Smooth muscle cell of trachea (primary cell): ENCODE measurements at places on chromosomes 7 and 10. TPM values are rescaled to one million over a fixed set of nuclear protein-coding genes. Genes with fewer than 3 reads are reported as not detected.

ABHD11 gene
- total RNA-seq: 11.6 and 19.6 TPM in 2 replicates

KLLN gene
- 0.73 and 1.2 TPM in 2 replicates for total RNA-seq

GFRA1 gene
- total RNA-seq: 0.15 and 0.50 TPM in 2 replicates

GIMAP8 gene
- 0.15 TPM in 1 of 2 replicates, not detected in the other for total RNA-seq

ITPRID1 gene
- total RNA-seq: not detected in 2 replicates

GIMAP1 gene
- not detected in 2 replicates for total RNA-seq

MMD2 gene
- total RNA-seq: not detected in 2 replicates

CYP51A1 gene
- total RNA-seq: 179 and 232 TPM in 2 replicates

GDF10 gene
- 44.9 and 178 TPM in 2 replicates for total RNA-seq

FZD8 gene
- 1.6 and 3.5 TPM in 2 replicates for total RNA-seq

UCMA gene
- not detected in 2 replicates for total RNA-seq

HECTD2 gene
- total RNA-seq: 9.9 and 11.1 TPM in 2 replicates

DLX5 gene
- total RNA-seq: not detected in 2 replicates

KAT6B gene
- total RNA-seq: 45.5 and 48.9 TPM in 2 replicates

GBX1 gene
- not detected in 2 replicates for total RNA-seq

MOGAT3 gene
- total RNA-seq: not detected in 2 replicates

EEPD1 gene
- 5.4 and 19.4 TPM in 2 replicates for total RNA-seq

TMEM229A gene
- not detected in 2 replicates for total RNA-seq

OR9A2 gene
- total RNA-seq: not detected in 2 replicates

CAV1 gene
- total RNA-seq: 417 and 614 TPM in 2 replicates

TMEM178B gene
- under 0.01 TPM in 1 of 2 replicates, not detected in the other for total RNA-seq

IFIT1B gene
- not detected in 2 replicates for total RNA-seq

TLX1 gene
- total RNA-seq: not detected in 2 replicates

GPR15LG gene
- not detected in 2 replicates for total RNA-seq

UFSP1 gene
- 3.9 and 10.4 TPM in 2 replicates for total RNA-seq

MUC12 gene
- 0.50 and 0.87 TPM in 2 replicates for total RNA-seq

IKZF1 gene
- not detected in 2 replicates for total RNA-seq

COL13A1 gene
- 17.2 and 21.5 TPM in 2 replicates for total RNA-seq
